ENCODE measurements at places on chromosomes 1 and 21.

DNA sequence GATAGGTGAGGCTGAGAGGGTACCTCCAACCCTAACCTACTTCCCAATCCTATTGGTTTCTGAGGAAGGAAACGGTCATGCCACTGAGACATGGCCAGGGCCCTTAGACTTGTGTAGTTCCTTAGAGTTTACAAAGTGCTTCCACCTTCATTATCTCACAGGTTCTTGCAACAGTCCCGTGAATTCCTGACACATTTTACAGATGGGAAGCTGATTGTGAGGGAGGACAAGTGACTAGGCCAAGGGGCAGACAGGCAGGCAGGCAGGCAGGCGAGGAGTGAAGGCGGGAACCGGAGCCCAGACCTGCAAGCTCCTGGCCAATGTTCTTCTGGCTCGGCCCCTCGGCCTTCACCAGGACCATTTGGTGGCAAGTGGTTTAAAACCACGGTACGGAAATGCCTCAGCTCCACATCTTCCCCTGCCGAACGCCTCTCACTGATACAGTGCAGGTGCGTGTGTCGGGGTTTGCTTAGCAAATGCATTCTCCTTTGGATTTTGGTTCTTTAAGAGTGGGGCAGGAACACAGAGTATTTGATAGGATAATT, 45.1 kb downstream of the ZBTB18 start:
- DNase-seq = no peak

DNA sequence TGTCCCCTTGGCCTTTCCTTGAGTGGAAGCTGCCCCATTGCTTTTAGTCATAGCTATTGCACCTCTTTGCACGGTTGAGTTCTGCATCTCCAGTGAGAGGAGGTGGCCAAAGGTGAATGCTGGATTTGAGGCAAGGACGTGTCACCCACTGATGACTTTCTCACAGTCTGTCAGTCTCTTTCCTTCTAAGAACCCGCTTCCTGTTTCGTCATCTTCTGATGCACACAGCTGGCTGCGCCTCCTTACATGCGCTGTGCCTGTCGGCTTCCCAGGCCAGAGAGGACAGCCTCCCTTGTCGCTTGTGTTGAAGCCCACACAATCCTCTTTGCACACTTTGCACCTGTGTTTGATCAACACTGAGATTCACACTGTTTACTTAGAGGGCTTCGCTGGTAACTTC, 41.8 kb upstream of the PWP2 start:
- DNase-seq = peak; percentile 35

DNA sequence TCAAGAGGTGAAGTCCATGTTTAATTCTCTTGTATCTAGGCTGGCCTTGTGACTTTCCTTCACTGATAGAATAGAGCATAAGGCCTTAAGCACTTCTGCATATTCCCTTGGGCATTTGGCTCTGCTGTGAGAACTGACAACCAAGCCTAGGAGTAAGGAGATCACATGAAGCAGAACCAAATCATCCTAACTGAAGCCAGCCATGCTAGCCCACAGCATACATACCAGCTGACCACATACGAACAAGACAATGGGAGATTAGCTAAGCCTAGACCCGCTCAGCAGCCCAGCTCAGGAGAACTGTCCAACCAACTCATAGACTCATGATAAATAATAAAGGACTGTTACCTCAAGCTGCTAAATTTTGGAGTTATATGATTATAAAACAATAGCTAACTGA, 114.6 kb upstream of the NEK7 start:
- no peak for DNase-seq

DNA sequence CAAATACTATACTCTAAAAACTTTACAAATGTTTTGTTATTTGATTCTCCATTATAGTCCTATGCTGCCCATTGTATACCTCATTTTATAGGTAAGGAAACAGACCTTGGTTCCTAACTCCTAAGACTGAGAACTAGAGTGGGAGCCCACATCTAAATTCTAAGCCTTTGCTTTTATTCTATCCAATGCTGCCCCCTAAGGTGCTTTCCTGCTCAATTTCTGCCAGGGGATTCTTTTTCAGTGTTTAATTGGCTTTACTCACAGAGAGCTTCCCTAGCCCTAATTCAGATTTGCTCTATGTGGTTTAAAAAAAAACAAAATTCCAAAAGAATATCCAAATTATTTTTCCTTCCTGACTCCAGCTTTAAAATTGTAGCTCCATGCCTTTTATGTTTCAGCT, 64.5 kb downstream of the KIF14 start:
- DNase-seq = no peak

GRCh38 chr1:48040154-48040553, 43.0 kb upstream of the TRABD2B start:
- no peak for DNase-seq

All from stimulated activated CD8-positive, alpha-beta memory T cell treated with anti-CD3 and anti-CD28 coated beads, Interleukin-7, amount 100 ng/mL, for 24 hours (primary cell).